ENCODE measurements at places on chromosomes 13 and 19.

DNA sequence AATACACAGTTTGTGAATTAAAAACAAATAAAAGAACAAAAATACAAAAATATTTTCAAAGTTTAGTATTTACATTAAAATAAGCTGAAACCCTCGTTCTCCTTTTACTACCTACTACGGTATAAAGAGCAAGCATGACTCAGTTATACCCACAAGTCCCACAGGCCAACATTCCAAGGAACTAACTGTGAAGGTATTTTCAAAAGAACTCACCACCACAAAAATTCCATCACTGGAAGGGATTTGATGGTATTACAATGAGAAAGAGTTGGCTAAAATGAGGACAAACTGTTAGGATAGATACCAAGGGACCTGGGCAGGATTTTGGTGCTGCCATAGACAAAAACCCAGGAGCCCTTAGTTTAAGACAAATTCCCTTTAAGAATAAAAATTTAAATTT, 122.7 kb downstream of the TBC1D4 start:
- peak; percentile 82 for DNase-seq

DNA sequence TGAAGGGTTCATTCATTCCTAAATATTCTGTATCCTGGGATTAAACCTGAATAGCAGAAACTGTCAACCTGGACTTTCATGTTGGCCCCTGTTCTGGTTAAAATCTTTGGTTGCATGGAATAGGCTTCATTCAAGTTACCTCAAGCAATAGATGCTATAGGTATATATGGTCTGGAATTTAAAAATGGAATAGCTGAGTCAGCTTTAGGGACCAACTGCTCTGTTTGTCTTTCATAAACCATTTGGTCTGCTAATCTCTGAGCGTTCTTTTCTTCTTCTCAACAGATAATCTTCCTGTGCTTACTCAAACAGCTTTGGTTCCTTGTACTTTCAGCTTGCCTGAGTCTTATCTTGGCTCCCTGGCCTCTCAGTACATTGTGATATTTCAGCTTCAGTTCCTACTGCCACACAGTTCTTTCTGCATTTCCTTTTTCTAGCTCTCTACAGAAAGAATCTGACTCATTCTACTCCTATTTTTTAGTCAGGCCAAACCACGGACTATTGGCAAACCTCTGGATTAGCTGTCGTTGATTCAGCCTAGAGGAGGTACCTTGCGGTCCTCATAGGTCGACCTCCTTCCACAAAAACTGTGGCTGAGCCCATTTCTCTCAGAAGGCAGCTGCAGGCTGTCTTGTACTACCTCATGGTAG, 35.9 kb upstream of the MAB21L1 start:
- peak; percentile 90 for DNase-seq

GRCh38 chr13:104823071-104823470, 1712.4 kb downstream of the EFNB2 start:
- no peak for DNase-seq

GRCh38 chr19:48473161-48473966, 4.2 kb downstream of the CYTH2 start:
- DNase-seq: no peak

DNA sequence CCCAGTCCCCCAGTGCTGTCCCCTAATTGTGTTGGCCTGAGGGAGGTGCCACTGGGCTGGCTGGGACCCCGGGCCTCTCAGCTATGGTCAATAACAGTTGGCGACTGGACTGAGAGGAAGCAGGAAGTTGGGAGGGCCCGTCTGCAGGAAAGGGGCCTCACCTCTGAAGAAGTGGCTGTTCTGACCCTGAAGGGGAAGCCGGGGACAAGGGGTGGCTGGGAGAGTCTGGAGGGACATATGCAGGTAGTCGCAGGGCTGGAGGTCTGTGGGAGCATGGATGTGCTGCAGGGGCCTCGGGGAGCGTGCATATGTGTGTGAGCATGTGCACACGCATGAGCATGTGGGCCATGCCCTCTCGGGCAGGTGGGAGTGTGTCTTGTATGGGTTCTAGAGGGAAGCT, 5.9 kb downstream of the PKN1 start:
- no peak for DNase-seq

GRCh38 chr19:33400856-33401682, 27.6 kb downstream of the CEBPG start:
- no peak for DNase-seq

- no peak for DNase-seq
These were observed 312 bp downstream of the CAPS start for GRCh38 chr19:5914358-5914774.

DNA sequence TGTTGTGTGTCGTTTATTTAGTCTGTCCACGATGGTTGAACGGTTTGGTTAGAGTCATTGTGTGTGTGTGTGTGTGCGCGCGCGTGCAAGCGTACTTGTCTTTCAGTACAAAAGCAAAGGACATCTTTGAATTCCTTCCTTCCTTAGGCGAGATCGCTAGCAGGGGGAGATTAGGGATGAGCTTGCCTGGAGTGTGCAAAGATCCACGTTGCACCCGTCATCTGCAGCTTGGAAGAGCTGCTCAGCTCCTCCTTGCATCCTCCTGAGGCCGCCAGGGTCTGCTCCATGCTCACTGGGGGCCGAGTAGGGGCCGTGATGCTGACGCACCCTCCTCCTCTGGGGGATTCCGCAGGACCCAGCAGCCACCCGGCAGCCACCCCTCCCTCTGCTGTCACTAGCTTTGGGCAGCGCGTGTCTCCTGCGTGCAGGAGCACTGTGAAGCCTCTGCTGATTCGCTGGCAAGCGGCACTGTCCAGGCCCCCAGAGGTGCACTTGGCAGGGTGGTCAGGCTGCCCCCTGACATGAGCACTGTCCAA, 137.3 kb downstream of the KDM4B start:
- DNase-seq: no peak

- DNase-seq: no peak
These were observed 10.2 kb upstream of the NAXD start for GRCh38 chr13:110605132-110605531.

- DNase-seq: no peak
These were observed 1.5 kb downstream of the AKT2 start for GRCh38 chr19:40283414-40284250.

- no peak for DNase-seq
These were observed 1.3 kb downstream of the BBC3 start for GRCh38 chr19:47229676-47230053.
